D341Med (cell line): ENCODE measurements at places on chromosomes 5 and 9.

DNA sequence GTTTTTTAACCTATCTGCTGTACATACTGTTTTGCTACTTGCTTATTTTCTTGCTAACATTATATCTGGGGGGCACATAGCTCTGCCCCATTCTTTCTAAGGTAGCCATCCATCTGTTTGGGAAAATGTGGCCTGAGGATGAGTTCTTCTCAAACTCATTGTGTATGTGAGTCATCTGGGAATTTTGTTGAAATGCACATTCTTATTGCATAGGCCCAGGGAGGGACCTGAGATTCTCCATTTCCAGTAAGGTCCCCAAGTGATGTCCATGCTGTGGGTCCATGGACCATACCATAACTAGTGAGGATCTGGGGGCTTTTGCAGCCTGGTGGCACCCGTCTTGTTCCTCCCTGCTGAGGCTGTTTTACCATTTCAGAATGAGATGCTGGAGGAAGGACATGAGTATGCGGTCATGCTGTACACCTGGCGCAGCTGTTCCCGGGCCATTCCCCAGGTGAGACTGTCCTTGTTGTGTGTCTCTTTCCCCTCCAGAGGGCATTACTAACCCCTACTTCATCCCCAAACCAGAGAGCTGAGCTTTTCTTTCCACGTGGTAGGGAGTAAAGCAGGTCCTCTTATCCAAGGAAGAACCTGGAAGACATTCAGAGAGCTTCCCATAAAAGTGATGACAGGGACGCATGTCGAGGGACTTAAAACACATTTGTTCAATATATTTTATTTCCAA is 28.6 kb downstream of the CYFIP2 start:
- no peak for DNase-seq

DNA sequence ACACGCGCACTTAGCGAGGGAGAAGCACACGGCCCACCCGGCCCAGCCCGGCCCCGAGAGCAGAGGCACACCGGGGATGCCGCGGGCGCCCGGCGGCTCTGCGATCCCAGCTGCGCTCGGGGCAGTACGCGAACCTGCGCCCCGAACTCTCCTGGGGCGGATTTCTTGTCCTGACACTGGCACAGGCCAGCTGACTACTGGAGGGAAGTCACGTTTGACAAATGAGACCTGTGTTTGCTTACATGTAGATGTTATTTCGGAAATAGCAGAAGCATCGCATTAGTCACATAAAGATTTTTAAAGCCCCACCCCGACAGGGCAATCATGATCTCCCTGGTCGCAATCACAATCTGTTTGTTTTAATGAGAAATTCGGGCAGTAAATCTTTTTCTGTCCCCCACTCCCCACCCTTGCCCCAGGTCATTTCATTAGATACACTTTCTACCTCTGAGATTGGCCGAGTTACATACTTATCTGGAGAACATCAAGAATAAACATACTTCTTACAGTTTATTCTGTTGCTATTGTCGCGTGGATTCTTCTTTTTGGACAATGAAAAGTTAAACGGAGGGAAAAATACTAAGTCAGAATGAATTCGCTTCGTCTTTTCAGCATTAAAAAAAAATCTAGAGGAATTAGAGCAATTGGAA is 518.9 kb downstream of the CTNND2 start:
- DNase-seq = no peak

- DNase-seq = peak; percentile 66
Observed at GRCh38 chr9:124392871-124393460, 22.3 kb downstream of the PSMB7 start.

GRCh38 chr5:21058289-21058688 is 1070.3 kb upstream of the CDH18 start:
- no peak for DNase-seq

DNA sequence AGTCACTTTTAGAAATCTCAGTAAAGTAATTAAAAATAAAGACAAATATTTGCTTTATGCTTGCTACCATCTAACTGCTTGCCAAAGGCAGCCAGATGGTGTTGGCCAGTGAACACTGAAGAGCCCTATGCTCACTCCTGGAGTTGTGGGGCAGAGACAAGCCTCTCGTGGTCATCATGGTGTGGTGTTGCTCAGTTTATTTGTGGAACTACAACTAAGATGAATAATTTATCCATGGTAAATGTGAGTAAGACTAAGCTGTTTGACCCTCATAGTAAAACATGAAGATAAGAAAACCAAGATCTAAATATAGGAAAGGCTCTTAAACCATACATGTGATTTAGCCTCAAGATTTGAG is 100.7 kb downstream of the PDE8B start:
- no peak for DNase-seq

- no peak for DNase-seq
Observed at GRCh38 chr5:38029397-38030065, 189.7 kb upstream of the GDNF start.

DNA sequence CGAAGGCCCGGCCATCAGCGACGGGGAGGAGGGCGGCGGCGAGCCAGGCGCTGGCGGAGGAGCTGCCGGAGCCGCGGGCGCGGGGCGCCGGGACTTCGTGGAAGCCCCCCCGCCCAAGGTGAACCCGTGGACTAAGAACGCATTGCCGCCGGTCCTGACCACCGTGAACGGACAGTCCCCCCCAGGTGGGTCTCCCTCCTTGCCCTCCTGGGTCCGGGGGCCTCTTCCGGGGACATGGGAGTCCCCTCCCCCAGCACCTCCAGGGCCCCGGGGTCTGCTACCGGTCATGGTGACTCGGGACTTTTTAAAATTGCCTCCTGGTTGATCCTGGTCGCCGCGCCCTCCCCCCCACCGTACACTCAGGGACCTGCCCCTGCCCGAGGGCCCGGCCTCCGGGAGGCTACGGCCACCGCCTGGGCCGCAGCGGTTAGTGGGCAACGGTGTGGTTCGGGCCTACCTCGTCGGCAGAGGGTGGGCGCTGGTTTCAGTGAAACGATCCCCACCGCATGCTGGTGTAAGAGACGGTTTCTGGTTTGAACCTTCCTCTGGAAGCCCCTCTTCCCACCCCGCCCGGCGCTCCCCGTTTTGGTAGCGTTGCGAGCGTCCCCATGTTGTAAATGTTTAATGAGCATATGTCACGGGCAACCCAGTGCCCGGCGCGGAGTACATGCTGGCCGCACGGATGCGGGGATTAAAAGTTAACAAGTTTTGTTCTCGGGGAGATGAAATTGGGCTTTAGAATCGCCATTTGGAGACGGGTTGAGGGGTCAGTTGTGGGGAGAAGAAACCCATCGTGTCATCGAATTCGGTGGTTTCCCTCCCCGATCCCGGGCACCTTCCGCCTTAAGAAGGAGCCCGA is 1.1 kb downstream of the LARP1 start:
- DNase-seq = no peak

DNA sequence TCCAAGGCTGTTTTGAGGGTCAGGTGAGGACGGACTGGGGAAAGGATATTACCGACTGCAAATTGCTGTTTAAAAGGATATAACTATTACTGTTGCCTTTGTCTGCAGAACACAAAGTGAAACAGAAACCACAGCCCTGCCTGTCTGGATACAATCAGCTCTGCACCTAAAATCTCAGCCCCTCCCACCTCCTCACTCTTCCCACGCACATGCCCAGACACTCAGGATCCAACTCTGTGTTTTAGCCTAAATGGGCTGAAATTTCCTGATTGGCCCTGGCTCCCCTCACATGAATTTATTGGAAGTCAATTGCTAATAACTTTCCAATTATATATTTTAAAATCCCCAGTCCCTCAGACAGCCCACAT is 176.3 kb upstream of the PPP1R26 start:
- DNase-seq = no peak
